Osteoblast (primary cell): ENCODE measurements at places on chromosomes 1 and 21. TPM values are rescaled to one million over a fixed set of nuclear protein-coding genes. Genes with fewer than 3 reads are reported as not detected.
A peak's percentile ranks its signal among the peaks of the same experiment; 100 is the strongest.

DNA sequence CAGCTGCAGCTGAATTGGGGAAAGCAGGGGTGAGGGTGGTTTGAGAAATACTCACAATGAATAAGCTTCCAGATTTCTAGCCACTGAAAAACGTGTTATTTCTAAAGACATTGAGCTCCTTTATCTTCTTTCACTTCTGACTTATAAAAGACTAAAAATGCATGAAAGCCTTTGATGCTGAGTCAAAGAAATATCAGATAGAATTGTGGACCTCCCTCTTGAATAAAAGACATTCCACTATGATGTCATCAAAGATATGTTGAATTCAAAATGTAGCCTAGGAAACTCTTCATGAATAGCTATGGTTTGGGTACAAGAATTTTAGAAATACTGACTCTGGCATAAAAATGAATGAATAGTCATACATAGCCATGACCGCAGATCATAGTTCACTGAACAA, 44.7 kb upstream of the COL24A1 start:
- H3K4me1 ChIP-seq: peaks cover 17% of the 10 kb centered on the region
- H3K27me3 ChIP-seq: no peaks in the 10 kb centered on the region
- no peaks in the 10 kb centered on the region for H3K36me3 ChIP-seq
- no peak overlapping the region for H3K27ac ChIP-seq
- DNase-seq: peak; percentile 62

- DNase-seq: no peak
- H3K27ac ChIP-seq: no peak overlapping the region
- H3K4me1 ChIP-seq: peaks cover 3% of the 10 kb centered on the region
- no peaks in the 10 kb centered on the region for H3K27me3 ChIP-seq
- H3K4me3 ChIP-seq: no peak overlapping the region
Observed at GRCh38 chr1:61682891-61683290, 42.0 kb downstream of the TM2D1 start.

DNA sequence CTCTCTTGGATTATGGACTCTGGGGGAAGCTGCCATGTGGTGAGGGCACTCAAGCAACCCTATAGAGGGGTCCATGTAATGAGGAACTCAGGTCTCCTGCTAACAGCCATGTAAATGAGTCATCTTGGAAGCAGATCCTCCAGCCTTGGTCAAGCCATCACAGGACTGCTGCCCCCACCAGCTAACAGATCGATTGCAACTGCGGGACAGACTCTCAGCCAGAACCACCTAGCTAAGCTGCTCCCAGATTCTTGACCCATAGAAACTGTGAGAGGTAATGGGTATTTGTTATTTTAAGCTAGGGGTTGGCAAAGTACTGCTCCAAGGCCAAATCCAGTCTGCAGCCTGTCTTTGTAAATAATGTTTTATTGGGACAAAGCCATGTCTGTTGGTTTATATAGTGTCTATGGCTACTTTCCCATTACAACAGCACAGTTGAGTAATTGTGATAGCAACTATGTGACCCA, 27.6 kb upstream of the MAP3K7CL start:
- DNase-seq: no peak
- no peaks in the 10 kb centered on the region for H3K36me3 ChIP-seq
- H3K4me1 ChIP-seq: peaks cover 17% of the 10 kb centered on the region
- no peaks in the 10 kb centered on the region for H3K27me3 ChIP-seq

DNA sequence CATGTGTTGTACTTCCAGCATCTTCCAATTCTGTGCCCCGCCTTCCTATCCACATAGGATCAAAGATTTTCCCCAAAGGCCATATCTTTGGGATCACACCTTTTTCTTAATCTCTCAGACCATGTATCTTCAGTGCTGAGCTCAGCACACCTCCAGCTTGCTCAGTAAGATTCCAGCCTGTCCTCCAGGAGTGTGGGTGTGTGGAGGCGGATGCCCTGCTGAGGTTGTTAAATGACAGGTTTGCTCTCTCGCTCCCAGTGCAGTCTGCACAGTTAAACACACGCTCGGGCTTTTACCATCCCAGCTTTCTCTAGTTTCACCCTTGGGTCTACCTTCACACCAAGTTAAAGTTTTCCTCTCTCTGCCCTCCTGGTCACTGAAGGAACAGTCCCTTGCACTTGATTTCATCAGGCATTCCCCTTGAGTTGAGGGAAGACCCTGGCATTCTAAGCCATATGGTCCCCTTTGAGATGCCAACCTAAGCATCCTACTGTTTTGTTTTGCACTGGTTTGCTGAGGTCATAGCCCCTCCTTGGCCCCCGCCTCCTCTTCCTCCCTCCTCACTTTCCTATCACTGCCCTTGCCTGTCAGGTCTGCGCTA, 13.7 kb downstream of the MYOG start:
- H3K27ac ChIP-seq: no peak overlapping the region
- DNase-seq: peak; percentile 64
- no peak overlapping the region for H3K4me3 ChIP-seq
- no peaks in the 10 kb centered on the region for H3K27me3 ChIP-seq

DNA sequence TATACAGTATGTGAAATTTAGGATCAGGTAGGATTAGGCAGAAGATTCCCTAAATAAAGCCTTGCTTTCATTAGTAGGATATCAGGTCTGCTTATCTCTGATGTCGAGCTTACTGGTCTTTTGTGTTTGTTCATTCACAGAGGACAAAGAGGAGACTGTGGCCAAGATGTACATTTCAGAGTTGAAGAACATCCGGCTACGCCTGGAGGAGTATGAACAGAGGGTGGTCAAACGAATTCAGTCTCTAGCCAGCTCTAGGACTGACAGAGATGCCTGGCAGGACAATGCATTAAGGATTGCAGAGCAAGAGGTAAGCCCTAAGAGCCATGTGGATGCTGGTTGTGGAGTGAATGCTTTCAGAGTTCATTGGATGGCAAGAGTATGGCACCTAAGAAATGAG, 106.2 kb downstream of the MACF1 start:
- H3K27me3 ChIP-seq: no peaks in the 10 kb centered on the region
- H3K27ac ChIP-seq: no peak overlapping the region
- no peak overlapping the region for H3K4me3 ChIP-seq
- peaks cover 60% of the 10 kb centered on the region for H3K36me3 ChIP-seq
- H3K4me1 ChIP-seq: no peaks in the 10 kb centered on the region

DNA sequence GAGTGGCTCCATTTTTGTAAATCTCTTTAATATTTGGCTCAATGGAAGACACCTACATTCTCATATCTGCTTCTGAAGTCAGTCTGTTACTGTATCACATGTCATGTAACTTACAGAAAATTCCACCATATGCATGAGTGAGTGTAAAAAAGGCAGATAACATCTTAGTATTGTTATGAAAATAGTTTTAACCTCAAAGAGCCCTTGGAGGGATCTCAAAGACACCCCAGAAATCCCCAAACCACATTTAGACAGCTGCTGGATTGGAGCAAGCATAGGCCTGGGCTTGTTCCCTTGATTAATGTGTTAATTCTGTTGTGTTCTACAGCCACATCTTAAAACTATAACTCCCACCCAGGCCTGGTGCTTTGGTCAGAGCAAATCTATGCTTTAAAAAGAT, 16.9 kb downstream of the MACO1 start:
- no peaks in the 10 kb centered on the region for H3K27me3 ChIP-seq
- H3K4me1 ChIP-seq: peaks cover 12% of the 10 kb centered on the region
- no peak overlapping the region for H3K27ac ChIP-seq
- DNase-seq: no peak
- H3K4me3 ChIP-seq: no peak overlapping the region

DNA sequence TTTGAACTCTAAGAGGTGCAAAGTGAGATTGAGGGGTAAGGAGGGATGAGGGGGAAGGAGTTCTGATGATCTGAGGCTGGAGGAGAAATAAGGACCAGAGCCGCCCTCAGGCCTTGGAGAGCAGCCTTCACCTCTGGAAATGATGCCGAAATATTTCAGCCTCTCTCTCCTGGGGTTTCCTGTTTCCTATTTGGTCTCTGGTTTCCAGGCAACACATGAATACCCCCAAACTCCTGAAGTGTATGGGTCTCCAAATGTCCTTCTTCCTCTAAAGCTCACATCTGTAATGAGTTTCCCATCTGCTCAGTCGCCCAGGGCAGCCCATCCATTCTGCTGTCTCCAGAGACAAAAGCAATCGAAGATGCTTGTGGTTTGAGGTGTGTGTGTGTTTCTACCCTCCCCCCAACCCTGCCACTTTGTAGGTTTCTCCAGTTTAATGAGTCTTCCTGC, 52.0 kb upstream of the FAM20B start:
- no peaks in the 10 kb centered on the region for H3K36me3 ChIP-seq
- DNase-seq: no peak
- no peaks in the 10 kb centered on the region for H3K27me3 ChIP-seq
- H3K4me1 ChIP-seq: no peaks in the 10 kb centered on the region
- no peak overlapping the region for H3K4me3 ChIP-seq

DNA sequence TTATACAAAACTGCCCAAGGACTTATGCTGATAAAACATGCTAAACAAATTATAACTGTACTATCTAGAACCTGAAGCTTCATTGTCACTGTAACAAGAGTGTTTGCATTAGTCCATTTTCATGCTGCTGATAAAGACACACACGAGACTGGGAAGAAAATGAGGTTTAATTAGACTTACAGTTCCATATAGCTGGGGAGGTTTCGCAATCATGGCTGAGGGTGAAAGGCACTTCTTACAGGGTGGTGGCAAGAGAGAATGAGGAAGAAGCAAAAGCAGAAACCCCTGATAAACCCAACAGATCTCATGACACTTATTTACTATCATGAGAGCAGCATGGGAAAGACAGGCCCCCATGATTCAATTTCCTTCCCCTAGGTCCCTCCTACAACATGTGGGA, 100.4 kb downstream of the SPATA6 start:
- H3K4me1 ChIP-seq: no peaks in the 10 kb centered on the region
- H3K27ac ChIP-seq: no peak overlapping the region
- DNase-seq: no peak
- no peaks in the 10 kb centered on the region for H3K27me3 ChIP-seq
- H3K36me3 ChIP-seq: no peaks in the 10 kb centered on the region
- H3K4me3 ChIP-seq: no peak overlapping the region

GRCh38 chr1:152039461-152039860, 2.7 kb upstream of the S100A11 start:
- H3K27me3 ChIP-seq: peaks cover 32% of the 10 kb centered on the region
- H3K36me3 ChIP-seq: no peaks in the 10 kb centered on the region
- peaks cover 12% of the 10 kb centered on the region for H3K4me1 ChIP-seq
- H3K4me3 ChIP-seq: no peak overlapping the region
- DNase-seq: no peak

DNA sequence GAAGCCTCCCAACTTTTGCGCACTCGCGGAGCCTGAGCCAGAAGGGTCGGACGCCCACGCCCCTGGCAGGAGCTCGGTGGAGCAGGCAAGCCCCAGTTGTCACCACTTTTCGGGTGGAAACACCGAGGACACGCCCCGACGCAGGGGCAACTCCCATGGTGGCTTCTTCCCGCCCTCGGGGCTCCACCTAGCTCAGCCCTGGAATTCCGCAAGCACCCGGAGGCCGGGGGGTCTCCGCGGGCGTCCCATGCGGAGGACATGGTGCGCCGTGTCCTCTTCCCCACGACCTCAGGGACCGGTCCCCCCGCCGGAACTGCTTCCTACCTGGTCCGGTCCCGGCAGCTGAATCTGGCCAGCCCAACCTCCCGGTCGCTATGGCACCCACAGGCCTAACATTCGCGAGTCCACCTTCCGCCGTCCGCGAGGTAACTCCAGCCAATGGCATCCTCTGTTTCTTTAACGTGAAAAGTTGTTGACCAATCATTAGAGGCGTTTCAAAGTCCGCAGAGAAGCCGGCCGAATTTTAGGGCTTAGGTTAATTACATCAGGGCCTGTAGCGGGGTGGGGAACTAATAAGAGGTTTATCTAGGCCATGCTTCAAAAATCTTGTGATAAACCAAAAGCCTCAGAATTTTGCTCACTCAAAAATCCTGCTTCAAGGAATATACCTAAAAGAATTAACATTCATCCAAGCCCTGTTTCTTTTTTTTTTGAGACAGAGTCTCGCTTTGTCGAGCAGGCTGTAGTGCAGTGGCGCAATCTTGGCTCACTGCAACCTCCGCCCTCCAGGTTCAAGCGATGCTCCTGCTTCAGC, at the start of gene STPG1:
TSS of gene STPG1 (minus strand) at position 433 of the 814 bp plus-strand sequence. CDS start 12,394 bp downstream, outside the sequence.
- peaks cover 61% of the 10 kb centered on the region for H3K4me1 ChIP-seq
- peak within 1 kb of the TSS; percentile 86 for H3K27ac ChIP-seq
- peak within 1 kb of the TSS; percentile 91 for H3K4me3 ChIP-seq
- H3K27me3 ChIP-seq: no peaks in the 10 kb centered on the region
- no peaks in the 10 kb centered on the region for H3K36me3 ChIP-seq

DNA sequence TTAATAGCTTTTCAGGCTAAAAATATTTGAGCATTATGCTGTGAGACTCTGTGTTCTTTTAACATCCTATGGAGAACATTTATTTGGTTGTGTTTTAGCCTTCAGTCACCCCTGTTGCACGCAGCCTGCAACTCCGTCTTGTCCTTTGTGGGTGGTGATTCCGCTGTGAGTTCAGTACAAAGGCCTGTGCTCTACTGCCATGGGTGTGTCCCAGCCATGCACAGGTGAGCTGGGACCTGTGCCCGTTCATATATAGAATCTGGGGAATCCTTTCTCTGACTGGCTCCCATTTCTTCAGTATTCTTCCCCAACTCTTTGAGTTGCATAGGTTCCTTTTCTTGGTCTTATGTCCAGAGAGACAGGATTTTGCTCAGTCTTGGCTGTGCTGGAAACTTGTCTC, 61.4 kb downstream of the ACTL8 start:
- no peak overlapping the region for H3K4me3 ChIP-seq
- H3K27me3 ChIP-seq: peaks cover 13% of the 10 kb centered on the region
- H3K27ac ChIP-seq: no peak overlapping the region
- peak; percentile 10 for DNase-seq

DNA sequence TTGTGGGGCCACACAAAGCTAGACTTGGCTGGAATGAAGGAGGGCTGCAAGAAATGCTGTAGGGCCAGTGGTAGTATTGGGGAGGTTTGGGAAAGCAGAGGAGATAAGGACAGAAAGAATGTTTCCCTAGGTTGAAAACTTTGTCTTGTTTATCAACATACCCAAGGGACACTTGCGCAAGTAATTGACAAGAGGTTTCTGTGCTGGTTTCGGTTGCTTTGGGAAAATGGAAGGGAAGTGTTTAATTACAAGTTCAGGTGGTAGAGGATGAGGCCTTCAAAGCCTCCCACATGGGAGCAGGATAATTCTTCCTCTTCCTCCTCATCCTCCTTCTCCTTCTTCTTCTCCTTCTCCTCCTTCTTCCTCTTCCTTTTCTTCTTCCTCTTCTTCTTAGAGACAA, 182.1 kb upstream of the LMO4 start:
- no peak overlapping the region for H3K4me3 ChIP-seq
- peaks cover 16% of the 10 kb centered on the region for H3K4me1 ChIP-seq
- peaks cover 6% of the 10 kb centered on the region for H3K27me3 ChIP-seq

DNA sequence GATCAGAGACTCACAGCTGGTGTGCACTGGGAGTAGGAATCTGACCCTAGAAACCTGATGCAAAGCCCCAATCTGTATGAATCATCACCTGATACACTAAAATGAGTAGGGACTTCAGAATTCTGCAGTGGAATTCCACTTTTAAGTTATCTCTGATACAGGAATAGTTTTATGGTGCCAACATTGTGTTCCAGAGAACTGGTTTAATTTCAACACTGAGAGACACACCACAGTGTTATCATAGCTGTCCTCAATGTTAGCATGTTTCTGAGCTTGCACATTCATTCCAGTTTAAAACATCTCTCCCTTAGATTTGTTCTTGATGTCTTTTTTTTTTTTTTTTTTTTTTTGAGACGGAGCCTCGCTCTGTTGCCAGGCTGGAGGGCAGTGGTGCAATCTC, 7.1 kb downstream of the UTS2 start:
- H3K4me3 ChIP-seq: no peak overlapping the region
- H3K4me1 ChIP-seq: no peaks in the 10 kb centered on the region
- peak; percentile 10 for DNase-seq

ARTN gene
- total RNA-seq: 0.29 TPM in 1 of 2 replicates, not detected in the other

UBXN10 gene
- under 0.01 TPM in 1 of 2 replicates, not detected in the other for total RNA-seq

TPTE gene
- total RNA-seq: not detected in 2 replicates

TFAP2E gene
- under 0.01 and 0.29 TPM in 2 replicates for total RNA-seq

CLEC20A gene
- under 0.01 TPM in 1 of 2 replicates, not detected in the other for total RNA-seq
